Midbrain (tissue), 1 donor: ENCODE measurements at places on chromosomes 7 and 10.

GRCh38 chr10:47301833-47302232 lies 1.8 kb downstream of the GDF10 start:
- DNase-seq = no peak

DNA sequence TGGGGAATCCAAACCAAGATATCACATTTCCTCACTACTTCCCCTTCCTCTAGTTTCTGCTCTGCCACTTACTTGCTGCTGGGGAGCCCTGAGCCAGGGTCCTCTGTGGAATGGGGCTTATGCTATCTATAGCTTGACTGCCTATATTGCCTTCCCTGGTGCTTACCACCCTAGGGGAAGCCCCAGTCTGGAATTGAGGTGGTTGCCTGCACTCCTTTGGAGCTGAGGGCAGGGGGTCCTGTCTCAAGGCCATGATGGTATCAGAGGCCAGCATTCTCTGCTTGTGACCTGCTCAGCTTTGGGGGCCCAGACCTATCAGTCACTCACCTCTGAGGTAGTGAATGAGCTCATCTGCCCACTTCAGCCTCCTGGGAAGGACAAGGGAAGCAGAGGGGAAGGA lies 29.3 kb upstream of the INMT start:
- no peak for DNase-seq

DNA sequence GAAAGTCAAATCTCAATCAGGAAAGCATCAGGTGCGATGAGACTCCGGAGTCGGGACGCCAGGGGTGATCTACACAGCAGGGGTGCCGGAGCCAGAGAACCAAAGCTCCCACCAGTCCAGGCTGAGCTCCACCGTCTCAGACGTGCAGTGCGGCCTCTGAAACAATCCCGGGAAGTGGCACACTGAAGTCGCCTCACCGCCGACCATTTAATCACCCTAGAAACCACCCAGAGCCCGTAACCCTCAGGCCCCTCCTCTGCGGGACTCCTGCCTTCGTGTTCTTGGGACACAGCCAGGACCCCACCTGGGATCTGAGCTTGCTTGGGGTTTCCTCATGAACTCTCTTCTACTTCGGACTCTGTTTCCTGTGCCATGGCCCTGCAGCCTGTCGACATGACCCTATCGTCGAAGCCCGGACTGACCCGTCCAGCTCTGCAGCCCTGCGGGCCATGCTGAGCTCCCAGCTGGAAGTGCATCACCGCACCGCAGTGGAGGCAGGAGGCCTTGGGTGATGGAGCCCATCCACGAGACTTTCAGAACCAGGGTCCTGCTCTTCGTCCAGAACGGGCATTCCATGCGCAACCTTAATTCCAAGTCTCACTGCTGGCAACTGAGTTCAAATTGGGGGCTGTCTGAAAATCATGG lies 266.4 kb downstream of the PTPRN2 start:
- DNase-seq = no peak

- DNase-seq = no peak
Observed at GRCh38 chr7:151093748-151094147, 7.5 kb downstream of the AGAP3 start.

GRCh38 chr10:51023636-51024035 lies 50.7 kb upstream of the PRKG1 start:
- no peak for DNase-seq

- DNase-seq = no peak
Observed at GRCh38 chr7:149500201-149500600, 2.6 kb upstream of the ZNF746 start.
